ENCODE measurements at places on chromosomes 3 and 15.

- no peaks in the 10 kb centered on the region for H3K36me3 ChIP-seq
- no peak overlapping the region for H3K4me3 ChIP-seq
- no peak overlapping the region for H3K27ac ChIP-seq
Observed at GRCh38 chr3:15495461-15496340, 25.8 kb downstream of the COLQ start.

DNA sequence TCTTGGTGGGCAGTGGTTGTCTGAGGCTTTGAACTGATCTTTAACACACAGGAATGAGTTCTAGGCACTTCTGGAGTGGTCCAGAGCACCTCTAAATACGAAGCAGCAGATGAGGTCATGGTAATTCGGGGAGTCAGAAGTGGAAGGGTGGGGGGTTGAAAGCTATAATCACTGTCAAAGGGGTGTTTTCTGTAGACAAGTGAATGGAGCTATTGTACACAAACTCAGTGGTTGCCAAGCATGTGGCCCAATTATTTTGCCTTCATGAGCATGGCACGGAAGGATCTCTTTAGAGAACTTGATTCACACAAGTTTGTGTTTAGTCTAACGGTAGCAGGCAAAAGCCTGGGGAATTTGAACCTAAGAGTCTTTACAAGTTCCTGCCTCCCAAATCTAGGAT, 6.3 kb downstream of the FRMD5 start:
- peaks cover 4% of the 10 kb centered on the region for H3K4me1 ChIP-seq
- H3K27me3 ChIP-seq: no peaks in the 10 kb centered on the region
- no peak overlapping the region for H3K27ac ChIP-seq
- DNase-seq: no peak

- H3K27me3 ChIP-seq: peaks cover 31% of the 10 kb centered on the region
- no peaks in the 10 kb centered on the region for H3K4me1 ChIP-seq
- H3K27ac ChIP-seq: no peak within 1 kb of the TSS
- no peaks in the 10 kb centered on the region for H3K36me3 ChIP-seq
Observed at GRCh38 chr15:64046421-64047153, at the start of gene DAPK2. Gene DAPK2 (minus strand): TSS chr15:64046485. CDS start chr15:64040261, 6,224 bp downstream.

DNA sequence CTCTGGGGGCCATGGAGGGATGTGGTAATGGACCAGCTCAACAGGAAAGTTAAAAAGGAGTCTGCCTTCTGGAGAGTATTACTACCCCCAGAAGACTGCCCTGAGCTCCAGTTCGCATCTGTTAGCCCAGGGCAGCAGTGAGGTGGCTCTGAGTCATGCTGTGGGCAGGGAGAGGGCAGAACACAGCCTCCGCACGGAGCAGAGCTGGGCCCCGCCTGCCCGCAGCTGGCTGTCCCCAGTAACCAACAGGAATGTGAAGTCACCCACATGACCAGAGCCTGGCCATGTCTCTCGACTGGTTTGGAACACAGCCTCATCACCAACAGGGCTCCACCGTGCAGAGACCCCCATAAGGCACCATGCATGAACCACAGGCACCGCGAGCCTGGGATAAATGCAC, 62.1 kb downstream of the CYFIP1 start:
- H3K36me3 ChIP-seq: no peaks in the 10 kb centered on the region
- H3K4me3 ChIP-seq: no peak overlapping the region
- H3K4me1 ChIP-seq: no peaks in the 10 kb centered on the region
- H3K27ac ChIP-seq: no peak overlapping the region
- DNase-seq: no peak

DNA sequence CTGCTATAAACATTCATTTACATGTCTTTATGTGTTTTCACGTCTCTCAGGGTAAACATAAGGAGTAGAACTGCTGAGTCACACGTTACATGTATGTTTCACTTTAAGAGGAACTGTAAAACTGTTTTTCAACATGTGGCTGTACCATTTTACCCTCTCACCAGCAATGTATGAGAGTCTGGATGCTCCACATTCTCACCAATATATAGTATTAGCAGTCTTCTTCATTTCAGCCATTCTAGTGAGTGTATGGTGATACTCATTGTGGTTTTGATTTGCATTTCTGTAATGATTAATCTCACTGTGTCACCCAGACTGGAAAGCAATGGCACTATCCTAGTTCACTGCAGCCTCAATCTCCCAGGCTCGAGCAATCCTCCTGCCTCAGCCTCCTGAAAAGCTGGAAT, 37.1 kb downstream of the PHC3 start:
- H3K27me3 ChIP-seq: no peaks in the 10 kb centered on the region
- DNase-seq: no peak
- no peak overlapping the region for H3K27ac ChIP-seq
- no peaks in the 10 kb centered on the region for H3K4me1 ChIP-seq

DNA sequence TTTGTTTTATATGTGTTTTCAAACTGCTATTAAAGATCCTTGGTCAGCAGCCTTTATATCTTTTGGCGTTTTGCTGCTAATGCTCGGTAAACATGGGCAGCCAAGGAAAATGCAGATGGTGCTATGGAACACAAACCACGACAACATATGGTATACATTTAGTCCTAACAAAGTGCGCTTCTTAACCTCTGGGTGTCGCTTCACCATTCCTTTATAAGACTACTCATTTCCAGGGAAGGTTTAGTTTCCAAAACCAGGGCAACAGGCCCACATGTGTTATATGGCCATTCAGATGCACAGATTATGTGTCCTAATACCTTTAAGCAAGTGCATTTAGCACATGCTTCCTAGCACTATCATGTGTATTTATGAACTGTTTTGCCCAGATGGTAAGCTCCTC, 14.7 kb downstream of the SHOX2 start:
- no peaks in the 10 kb centered on the region for H3K4me1 ChIP-seq
- DNase-seq: no peak
- no peak overlapping the region for H3K4me3 ChIP-seq
- H3K36me3 ChIP-seq: no peaks in the 10 kb centered on the region

DNA sequence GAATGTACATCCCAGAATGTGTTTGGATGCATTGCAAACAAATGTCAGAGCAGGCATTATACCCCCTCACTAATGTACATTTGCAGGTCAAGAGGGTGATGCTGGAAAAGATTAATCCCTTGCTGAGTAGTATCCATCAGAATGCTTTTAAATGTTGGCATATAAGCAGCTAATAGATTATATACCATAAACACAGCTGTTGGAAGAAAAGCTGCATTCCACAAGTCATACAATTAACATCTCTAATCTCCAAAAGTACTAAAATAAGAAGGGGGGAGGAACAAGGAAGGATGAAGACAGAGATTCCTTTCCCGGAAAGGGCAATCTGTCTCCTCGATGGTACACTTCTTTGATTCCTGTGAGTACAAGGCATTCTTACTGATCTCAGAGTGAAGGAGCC, 445.7 kb upstream of the CDIN1 start:
- no peak overlapping the region for H3K4me3 ChIP-seq
- no peaks in the 10 kb centered on the region for H3K27me3 ChIP-seq
- H3K36me3 ChIP-seq: no peaks in the 10 kb centered on the region
- H3K27ac ChIP-seq: no peak overlapping the region
- no peaks in the 10 kb centered on the region for H3K4me1 ChIP-seq

- H3K27me3 ChIP-seq: no peaks in the 10 kb centered on the region
- H3K4me1 ChIP-seq: no peaks in the 10 kb centered on the region
- no peak overlapping the region for H3K27ac ChIP-seq
- H3K4me3 ChIP-seq: no peak overlapping the region
Observed at GRCh38 chr3:29065211-29065785, 215.6 kb upstream of the RBMS3 start.

GRCh38 chr3:77526573-77527113, 486.7 kb downstream of the ROBO2 start:
- no peaks in the 10 kb centered on the region for H3K4me1 ChIP-seq
- H3K27ac ChIP-seq: no peak overlapping the region
- no peaks in the 10 kb centered on the region for H3K27me3 ChIP-seq
- no peak overlapping the region for H3K4me3 ChIP-seq
- DNase-seq: no peak
- H3K36me3 ChIP-seq: no peaks in the 10 kb centered on the region

DNA sequence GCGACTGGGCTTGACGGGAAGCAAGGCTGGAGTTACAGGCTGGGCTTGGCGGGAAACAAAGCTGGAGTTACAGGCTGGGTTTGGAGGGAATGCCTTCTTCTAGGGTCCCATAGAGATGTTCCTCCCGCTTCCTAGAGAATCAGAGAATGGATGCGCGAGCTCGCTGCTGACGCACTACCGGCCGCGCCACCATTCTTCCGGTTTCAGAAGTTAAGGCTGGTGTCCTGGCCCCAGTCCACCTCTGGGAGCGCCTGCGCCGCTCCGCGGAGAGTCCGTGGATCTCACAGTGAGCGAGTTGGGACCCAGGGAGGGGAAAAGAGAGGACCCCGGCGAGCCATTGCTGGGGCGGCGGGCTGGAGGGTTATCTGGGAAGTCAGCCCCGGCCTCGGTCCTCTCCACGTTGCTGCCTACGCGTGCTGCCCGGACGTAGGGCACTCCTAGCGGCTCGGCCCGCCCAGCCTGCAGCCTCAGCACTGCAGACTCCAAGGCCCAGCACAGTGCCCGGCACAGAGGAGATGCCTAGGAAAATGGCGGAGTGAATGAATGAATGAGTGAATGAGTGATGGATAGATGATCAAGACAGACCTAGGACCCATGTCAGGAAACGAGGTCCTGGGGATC, at the start of gene ZNF502:
Gene ZNF502, plus strand, starts transcription at position 206 of the 621 bp plus-strand sequence. CDS start 7,602 bp downstream, outside the sequence.
- H3K4me1 ChIP-seq: no peaks in the 10 kb centered on the region
- H3K27me3 ChIP-seq: no peaks in the 10 kb centered on the region
- peak within 1 kb of the TSS; percentile 73 for H3K27ac ChIP-seq
- peak within 1 kb of the TSS; percentile 87 for H3K4me3 ChIP-seq

DNA sequence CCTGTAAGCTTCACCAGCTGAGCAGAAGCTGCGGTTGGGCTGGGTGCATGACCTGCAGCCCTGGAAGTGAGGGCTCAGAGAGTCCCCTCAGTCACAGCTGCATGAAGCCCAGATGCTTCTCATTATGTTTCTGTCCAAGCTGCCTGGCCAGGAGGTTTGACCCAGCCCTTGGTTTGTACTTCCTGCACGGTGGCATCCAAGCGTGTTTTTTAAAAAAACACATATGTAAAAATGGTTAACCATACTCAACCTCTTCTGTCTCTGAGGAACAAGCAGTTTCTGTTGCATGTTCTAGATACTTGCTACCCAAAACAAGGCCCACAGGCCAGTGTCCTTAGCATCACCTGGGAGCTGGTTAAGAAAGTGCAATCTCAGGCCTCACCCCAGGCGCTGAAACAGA, 76.0 kb upstream of the ATP10A start:
- H3K4me1 ChIP-seq: no peaks in the 10 kb centered on the region
- H3K4me3 ChIP-seq: no peak overlapping the region
- H3K27me3 ChIP-seq: no peaks in the 10 kb centered on the region
- no peak for DNase-seq
- H3K27ac ChIP-seq: no peak overlapping the region

DNA sequence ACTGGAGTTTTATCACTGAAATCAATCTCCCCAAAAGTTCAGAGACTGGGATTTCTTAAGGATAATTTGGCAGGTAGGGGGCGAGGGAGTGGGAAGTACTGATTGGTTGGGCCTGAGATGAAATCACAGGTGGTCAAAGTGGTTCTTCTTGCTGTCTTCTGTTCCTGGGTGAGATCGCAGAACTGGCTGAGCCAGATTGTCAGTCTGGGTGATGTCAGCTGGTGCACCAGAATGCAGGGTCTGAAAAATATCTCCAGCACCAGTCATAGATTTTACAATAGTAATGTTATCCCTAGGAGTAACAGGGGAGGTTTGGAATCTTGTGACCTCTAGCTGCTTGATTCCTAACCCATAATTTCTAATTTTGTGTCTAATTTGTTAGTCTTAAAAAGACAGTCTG, 86.7 kb upstream of the SLC25A36 start:
- H3K27me3 ChIP-seq: no peaks in the 10 kb centered on the region
- no peaks in the 10 kb centered on the region for H3K36me3 ChIP-seq
- no peak for DNase-seq
- H3K27ac ChIP-seq: no peak overlapping the region

DNA sequence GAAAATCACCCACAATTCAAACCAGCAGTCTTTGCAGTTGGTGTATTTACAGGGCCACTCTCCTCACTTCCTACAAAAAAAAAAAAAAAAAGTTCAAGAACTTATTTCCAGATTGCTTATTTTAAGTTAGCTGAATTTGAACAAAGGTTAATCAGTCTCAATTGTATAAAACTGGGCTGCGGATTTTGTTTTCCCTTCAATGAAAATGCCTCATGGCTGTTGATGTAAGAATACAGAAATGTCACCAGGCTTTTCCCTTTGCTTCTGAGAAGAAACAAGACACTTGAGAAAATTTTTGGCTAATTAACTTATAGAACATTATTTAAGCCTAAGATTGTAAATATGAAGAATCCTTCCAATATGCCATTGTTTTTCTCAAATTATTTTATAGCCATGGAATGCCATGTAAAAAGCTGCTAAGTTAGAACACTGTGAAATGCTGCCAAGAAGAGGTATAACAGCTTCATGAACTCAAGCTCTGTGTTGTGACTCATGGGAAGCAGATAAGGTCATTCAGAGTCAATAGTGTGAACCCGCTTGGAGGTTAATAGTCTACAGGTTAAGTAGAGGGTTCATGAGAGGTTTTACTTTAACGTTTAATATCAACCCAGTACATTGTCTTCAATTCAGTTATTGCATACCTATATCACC, 84.3 kb upstream of the ABI3BP start:
- no peaks in the 10 kb centered on the region for H3K27me3 ChIP-seq
- no peaks in the 10 kb centered on the region for H3K36me3 ChIP-seq
- no peak overlapping the region for H3K4me3 ChIP-seq
- no peak for DNase-seq
- no peak overlapping the region for H3K27ac ChIP-seq
- H3K4me1 ChIP-seq: no peaks in the 10 kb centered on the region

DNA sequence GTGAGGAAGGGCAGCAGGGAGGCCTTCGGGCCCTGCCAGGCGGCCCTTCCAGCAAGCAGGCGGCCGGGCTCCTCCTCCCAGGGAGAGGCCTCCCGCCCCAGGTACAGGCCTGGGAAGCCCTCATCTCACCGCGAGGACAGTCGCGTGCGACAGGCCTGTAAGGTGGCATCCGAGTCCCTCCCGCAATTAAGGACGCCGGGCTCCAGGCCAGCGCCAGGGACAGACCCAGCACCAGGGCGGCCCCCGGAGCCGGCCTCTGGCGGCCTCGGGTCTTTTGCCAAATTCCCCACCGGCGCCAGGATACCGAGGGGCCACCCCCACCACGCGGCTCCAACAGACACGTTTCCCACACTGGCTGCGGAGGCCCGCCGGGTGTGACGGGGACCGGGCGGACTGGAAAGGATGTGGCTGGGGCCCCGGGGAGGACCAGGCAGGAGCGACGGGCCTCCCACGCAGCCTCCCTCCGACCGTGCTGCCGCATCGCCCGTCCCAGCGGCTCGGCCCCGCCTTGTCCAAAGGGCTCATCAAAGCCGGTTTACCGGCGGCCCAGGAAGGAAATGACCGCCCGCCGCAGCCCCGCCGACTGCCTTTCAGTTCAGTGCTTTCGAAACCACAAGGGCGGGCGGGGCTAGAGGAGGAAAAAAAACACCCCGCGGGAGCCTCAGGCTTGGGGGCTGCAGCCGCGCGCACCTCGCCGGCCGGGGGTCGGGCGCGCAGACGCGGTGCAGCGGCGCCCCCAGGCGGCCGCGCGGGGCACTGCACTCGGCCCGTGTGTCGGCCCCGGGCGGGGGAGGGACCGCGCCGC, 11.3 kb downstream of the XXYLT1 start:
- no peaks in the 10 kb centered on the region for H3K27me3 ChIP-seq
- H3K4me3 ChIP-seq: peak overlapping the region; percentile 68
- H3K27ac ChIP-seq: no peak overlapping the region
- no peak for DNase-seq
- H3K36me3 ChIP-seq: no peaks in the 10 kb centered on the region
- H3K4me1 ChIP-seq: peaks cover 16% of the 10 kb centered on the region
